Astrocyte of the hippocampus (primary cell): ENCODE measurements at places on chromosomes 5 and 9.

GRCh38 chr9:128902351-128903078 lies 18.3 kb upstream of the PHYHD1 start:
- no peak for DNase-seq

- no peak for DNase-seq
Observed at GRCh38 chr9:125761676-125762450, 14.7 kb downstream of the PBX3 start.

DNA sequence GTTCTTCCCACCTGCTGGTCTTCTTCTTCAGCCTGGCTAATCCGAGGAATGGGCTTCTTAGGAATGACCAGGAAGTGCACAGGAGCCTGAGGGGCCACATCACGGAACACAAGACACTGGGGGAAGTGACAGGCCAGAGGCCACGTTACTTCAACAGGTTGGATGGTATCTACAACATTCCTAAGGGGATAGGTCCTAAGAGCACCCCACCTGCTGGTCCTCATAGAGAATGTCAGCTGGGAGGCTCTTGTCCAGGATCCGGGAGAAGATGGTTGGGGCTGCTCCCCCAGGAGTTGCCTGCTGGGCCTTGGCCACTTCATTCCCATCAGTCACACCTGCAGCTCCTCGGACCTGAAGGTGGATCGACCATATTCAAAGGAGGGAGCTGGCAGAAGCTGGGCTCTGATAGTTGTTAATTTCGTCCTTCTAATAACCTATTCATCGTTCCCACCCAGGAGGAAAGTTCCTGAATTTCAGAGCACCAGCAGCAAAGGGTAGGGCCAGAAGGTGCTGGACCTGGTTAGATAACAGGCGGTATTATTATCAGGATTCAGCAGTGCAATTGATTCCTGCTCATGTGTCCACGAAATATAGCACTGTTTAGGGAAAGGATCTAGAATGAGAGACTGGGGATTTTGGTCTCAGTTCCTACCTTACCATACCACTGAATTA lies 1.3 kb downstream of the HINT2 start:
- no peak for DNase-seq

DNA sequence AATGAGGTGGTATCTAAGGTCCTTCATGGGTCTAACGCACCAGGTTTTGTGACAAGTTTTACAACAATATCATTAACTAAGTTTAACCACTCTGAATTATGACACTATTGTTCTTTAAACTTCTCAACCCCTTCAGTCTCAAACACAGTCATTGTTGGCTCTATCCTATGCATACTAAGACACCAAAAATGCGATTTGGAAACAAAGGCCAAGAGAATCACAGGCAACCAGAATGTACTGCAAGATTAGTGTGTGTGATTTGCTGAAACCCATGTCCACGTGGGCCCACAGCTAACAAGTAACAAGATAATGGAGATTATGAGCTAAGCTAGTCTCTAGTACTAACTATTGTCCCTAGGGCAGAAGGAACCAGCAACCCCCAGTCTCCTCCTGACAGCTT lies 142.2 kb upstream of the RANBP3L start:
- no peak for DNase-seq

GRCh38 chr9:113708821-113709713 lies 167.0 kb upstream of the ZNF618 start:
- DNase-seq, result no peak

DNA sequence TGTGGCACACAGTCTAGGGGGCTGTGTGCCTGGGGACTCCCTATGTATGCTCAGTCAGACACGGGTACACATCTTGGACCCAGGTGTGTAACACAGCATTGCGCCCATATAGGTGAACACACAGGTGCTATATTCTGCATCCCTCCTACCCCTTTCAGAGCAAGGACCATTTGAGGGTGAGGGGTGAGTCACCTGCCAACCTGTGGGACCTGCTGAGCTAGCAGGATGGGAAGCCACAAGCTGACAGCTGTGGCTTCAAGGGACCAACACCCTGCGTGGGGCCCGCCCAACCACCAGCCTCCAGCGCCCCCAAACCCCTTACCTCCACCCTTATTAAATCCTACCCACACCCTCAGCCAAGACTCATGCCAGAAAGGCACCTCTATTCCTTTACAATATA lies 14.6 kb upstream of the AQP7 start:
- DNase-seq, result no peak

GRCh38 chr5:86232246-86232645 lies 385.5 kb upstream of the COX7C start:
- no peak for DNase-seq
